ENCODE measurements at places on chromosomes 4 and X. TPM values are rescaled to one million over a fixed set of nuclear protein-coding genes. Genes with fewer than 3 reads are reported as not detected.

The SERTM2 gene
- not detected for total RNA-seq

The PDGFRA gene
- total RNA-seq, result 18.0 TPM

The TCEAL5 gene
- not detected for total RNA-seq

The SLC2A9 gene
- not detected for total RNA-seq

DNA sequence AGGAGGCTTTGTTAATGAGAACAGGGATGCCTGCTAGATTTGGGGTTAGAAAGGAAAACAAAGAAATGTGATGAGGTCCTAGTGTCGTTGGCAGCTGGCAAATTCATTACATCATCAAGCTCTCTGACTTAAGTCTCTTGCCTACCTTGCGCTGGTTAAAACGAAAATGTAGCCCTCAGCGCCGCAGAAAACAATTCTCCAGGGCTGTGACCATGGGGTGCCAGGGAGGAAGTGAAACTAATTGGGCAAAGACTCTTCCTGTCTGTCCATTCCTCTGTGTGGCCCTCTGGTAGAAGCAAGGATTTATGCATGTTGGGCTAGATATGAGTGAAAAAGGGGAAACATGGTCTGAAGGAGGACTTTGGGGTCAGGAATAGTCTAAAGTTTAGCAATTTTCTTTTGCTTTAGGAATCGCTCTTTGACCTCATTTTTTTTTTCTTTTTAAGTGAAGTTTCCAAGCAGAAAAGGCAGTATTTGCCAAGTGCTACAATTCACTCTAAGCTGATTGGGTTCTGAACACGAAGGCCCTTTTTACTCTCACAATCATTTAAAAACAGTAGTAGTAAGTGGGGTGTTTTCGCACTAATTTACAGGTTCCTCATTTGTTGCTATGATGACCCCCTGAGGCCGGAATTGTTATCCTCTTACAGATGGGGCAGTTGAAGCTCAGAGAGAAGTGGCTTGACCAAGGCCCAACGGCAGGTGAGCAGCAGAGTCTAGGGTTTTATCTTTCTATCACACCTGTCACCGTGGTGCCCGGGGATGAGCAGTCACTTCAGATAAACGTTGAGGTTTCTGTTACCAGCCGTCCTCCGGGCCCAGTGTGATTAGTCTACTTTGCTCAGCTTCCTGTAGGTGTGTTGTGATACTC, 27.3 kb upstream of the CHRNA9 start:
- no peak for DNase-seq

DNA sequence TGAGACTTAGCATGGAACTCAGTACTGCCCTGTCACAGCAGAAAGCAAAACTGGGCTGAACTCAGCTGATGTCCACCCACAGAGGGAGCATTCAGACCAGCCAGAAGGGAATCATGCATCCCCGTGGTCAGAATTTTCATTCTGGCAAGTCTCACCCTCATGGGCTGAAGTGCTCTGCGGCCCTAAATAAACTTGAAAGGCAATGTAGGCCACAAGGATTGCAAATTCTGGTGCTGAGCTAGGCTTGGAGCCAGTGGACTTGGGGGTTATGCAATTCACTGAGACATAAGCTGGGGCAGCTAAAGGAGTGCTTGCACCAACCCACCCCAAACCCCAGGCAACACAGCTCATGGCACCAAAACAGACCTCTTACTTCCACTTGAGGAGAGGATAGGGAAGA, 494.1 kb downstream of the GABRG1 start:
- DNase-seq, result no peak

DNA sequence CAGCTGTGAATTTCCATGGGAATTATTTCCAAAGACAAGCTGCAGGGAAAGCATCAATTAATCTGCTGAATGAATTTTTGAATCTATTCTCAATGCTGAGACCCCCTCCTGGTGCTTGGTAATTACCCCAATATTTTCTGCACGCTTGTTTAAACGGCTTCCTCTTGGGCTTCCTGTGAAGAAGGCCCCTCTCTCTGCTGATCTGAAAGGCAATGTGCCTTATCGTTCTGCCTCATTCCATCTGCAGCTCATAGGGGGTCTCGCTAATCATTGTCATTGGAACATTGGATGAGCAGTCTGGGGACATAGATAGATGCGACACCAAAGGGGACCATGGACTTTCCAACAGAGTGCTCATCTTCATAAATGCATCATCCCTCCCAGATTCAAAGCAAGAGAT, 851.6 kb downstream of the PDHA2 start:
- no peak for DNase-seq

DNA sequence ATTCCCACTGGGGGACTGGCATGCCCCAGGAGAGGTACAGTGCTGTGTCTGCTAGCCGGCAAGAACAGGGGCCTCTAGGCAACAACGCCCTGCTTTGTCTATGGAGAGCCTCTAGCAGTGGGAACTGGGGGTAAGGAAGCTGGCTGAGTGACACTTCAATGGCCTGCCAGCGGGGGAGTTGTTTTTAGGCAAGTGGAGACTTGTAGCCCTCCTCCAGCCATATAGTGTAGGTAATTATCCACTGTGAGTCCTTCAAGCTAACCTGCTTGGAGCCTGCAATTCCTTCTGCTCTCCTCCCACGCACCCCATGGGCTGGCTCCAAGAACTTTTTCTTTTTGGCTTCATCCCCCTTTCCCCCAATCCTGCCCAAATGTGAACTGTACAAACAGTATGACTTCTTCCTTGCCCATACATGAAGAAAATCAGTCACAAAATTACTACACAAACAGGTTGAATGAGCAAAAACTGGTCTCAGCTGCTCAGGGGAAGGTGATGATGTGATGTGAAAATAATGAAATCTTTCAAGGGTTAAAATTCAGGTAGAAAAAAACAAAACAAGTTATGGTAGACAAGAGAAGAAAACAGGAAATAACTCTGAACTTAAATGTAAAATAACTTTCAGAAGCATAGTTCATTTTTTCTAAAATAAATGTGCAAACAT, 33.1 kb downstream of the LEF1 start:
- DNase-seq, result no peak

- no peak for DNase-seq
These were observed 94.5 kb upstream of the RASGEF1B start for GRCh38 chr4:81566161-81566591.

DNA sequence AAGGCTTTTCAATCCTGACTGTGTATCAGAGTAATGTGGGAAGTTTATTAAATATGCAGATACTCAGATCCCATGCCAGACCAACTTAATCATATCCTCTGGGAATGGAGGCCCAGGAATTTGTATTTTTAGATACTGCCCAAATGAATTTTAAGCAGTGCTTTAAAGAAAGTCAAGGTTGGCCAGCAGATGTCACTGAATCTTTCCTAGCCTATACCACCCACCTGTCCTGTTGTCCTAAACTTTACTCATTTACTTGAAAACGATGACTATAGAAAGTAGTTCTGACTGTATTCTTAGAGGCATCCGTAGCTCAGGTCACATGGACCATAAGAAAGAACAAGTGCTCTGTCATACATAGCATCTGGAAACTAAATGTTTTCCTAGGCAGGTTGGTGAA, 79.9 kb downstream of the AMOT start:
- DNase-seq, result no peak

GRCh38 chr4:16089156-16089555, 5.3 kb upstream of the PROM1 start:
- DNase-seq, result no peak

- DNase-seq, result no peak
These were observed 620.0 kb downstream of the ANKRD50 start for GRCh38 chr4:124092541-124092984.

DNA sequence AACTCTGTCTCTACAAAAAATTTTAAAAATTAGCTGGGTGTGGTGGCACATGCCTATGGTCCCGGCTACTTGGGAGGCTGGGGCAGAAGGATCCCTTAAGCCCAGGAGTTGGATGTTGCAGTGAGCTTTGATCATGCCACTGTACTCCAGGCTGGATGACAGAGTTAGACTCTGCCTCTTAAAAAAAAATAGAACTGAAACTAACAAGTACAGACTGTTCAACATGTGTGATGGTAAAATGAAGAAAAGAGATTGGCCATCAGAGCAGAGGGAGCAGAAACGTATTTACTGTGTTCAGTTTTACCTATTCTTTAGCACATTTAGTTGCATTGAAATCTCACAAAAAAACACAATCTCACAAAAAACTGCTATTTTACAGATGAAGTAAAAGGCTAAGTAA, 77.9 kb upstream of the NAP1L5 start:
- DNase-seq, result no peak

DNA sequence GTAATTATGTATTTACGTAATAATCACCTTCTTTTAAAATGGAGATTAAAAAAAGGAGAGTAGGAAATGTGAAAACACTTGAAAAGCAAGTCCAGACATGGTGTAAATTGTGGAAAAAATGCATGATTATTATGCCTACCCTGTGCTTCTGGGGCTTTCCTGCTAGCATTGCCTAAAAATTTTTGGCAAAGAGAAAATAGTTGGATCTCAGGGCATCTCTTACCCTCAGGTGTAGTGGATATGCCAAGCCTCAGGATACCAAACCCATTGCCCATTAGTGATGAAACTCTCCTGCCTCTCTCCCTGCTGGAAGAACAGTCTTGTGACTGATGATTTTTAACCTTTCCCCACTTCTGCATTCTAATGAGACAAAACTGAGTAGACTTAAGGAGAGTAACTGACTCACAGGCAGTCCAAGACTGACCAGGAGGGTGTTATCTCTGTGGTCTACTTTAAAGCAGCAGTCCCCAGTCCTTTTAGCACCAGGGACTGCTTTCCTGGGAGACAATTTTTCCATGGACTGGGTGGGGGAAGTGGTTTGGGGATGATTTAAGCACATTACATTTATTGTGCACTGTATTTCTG, 174.6 kb downstream of the ZNF330 start:
- no peak for DNase-seq

Measured in SJSA1 (cell line).